ENCODE measurements at places on chromosomes 5 and 9.

DNA sequence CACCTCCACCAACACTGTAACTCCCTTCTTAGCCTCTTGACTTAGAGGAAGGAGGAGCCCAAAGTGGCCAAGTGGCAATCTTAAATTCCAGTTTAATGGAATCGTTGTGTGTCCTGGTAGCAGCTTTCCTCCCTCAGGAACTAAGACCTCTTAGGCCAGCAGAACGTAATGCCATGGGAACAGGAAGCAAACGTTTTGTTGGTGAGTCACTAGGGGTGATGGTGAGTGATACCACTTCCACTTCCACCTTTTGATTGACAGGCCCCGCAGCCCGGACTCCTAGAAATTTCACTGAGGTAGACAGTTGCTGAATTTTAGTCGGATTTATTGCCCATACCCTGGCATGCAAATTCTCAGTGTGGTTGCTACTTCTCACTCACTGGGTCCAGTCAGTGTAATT lies 94.2 kb upstream of the FBN2 start:
- DNase-seq: no peak

GRCh38 chr5:147578228-147579024 lies 68.6 kb upstream of the DPYSL3 start:
- DNase-seq: no peak

- no peak for DNase-seq
These were observed 53.4 kb downstream of the VCAN start for GRCh38 chr5:83524991-83525390.

DNA sequence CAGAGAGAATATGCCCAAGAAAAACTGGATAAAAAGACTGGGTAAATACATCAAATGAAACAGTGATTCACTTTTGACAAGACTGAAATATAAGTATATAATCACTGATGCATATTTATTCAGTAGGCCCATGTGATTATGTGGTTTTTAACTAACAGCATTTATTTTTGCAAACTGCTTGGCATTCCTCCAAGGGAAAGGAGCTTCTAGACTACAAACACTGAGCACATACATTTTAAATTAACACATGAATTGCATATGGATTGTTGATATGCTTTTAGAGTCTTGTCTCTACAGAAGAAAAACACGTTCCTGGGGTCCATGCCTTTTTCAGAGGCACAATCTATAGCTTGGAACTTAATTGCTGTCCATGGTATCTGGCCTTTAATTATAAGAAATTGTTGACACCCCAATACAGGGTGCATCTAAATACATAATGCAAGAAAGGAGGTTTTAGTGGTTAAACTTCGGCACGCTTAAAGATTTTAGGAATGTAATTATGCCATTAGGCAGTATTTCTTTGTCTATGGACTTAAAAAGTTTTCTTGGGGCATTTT lies 6.9 kb upstream of the MEIKIN start:
- DNase-seq: no peak

GRCh38 chr5:93236807-93237421 lies 344.1 kb downstream of the NR2F1-AS1 start:
- DNase-seq: no peak

- no peak for DNase-seq
These were observed 32.7 kb upstream of the ENHO start for GRCh38 chr9:34555500-34555899.

DNA sequence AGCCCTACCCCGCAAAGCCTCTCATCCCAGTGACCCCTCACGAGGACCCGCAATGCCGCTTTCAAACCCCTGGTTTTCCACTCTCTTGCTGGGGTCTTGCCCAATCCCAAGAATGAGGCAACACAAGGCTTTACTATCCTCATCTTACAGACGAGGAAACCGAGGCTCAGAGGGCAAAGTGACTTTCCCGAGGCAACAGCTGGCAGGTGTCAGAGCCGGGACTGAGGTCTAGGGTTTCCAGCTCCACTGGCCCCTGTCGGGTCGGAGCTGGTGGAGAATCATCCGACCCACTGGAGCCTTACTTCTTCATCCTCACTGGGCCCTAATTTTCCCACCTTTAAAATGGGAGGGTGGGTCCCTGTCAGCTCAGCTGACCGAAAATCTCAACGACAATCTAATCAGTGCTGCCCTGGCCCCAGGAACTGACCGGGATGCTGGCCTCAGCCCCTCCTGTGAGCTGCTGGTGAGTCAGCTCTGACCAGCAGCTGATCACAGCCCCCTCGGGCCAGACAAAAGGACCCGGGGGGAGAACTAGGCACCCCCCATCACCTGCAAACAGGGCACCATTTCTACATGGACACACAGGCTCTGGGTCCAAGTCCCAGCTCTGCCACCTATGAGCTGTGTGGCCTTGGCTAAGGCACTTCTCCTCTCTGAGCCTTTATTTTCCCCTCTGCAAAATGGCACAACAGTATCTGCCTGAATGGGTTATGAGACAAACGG lies 72.7 kb upstream of the STXBP1 start:
- no peak for DNase-seq

GRCh38 chr5:146203872-146204192 lies 427 bp downstream of the RBM27 start:
- peak; percentile 30 for DNase-seq

DNA sequence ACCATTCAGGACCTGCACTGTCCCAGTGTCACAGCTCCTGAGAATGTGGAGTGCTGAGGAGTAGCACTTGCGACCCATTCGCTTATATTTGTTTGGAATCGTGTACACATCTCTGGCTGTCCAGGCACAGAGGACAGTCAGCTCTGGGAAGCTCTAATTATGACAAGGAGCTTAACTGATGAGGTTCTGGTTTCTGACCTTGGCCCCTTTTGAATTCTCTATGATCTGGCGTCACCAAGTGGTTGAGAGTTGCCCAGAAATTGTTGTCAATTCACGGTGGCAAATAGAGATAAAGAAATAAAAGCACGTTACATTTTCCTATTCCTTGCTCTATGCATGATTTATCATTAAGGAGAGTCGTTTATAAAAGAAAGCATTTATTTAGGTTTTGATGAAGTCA lies 34.9 kb upstream of the LECT2 start:
- no peak for DNase-seq

GRCh38 chr9:11312966-11313365 lies 700.2 kb upstream of the PTPRD start:
- no peak for DNase-seq

DNA sequence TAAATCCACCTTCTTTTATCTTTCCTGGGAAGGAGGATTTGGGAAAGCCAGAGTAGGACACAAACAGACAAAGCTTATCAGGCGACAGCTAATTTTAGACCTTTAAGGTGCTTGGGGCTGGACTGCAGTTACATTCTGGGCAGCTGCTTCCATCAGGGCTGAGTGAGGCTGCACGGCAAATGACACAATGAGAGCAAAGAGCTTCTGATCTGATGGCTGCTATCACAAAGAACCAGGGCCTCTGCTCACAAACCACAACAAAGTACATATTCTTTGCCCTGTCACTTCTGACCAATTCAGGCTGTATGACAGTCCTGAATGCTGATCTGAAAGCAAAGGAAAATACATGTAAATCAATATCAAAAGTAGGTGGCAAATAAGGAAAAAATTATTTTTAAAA lies 93.1 kb downstream of the MRPS27 start:
- no peak for DNase-seq

DNA sequence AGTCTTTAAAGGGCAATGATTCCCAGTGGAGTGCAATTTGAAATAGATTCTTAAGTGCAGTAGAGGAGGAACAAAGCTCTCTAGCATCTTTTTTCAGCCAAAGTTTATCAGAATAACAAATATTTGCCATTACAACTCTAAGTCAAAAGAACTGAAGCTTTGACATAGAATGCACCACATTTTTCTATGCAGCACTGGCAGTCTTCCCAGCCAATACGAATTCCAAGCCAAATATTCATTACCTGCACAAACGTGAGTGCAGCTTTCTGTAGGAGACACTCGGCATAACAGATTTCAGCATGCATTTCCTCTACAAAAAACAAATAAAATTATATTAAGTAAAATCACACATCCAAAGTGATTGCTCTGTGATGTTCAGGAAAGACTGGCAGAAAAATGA lies 103.4 kb downstream of the TTC39B start:
- DNase-seq: no peak

- DNase-seq: no peak
These were observed 26.5 kb upstream of the ADRB2 start for GRCh38 chr5:148799737-148800527.

DNA sequence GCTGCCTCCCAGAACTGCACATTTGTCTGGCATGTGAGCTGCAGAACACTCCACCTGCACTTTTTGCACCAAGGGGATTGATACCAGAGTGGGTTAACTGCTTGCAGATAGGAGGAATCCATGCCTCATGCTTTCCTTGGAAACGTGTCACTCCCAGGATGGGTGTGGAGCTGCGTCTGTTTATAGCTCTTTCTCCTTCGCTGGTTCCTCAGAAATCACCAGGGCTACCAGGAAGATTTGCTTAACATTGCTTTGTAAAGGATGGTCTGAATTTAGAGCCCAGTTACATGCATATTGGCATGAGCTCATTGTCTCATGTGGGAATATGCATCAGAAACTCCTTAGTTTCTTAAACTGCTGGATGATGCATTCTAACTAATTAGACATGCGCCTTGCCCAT lies 234.6 kb downstream of the GADD45G start:
- no peak for DNase-seq

DNA sequence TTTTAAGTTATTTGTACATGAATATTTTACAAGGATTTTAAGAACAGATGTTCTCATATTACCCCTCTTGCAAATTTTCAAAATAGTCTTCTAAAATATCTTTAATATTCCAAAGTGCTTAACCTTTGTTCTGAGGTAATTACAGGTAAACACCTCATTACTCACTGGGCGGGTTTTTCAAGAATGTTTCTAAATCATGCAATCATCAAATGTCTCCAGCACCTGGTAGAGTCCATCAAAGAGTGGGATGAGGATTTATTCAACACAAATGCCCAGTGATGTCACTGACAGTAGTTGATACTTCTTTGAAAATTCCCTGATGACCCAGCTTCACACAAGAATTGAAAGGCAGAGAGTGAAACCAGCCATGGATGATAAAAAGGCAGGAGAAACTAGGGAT lies 114.4 kb downstream of the SEC61B start:
- DNase-seq: no peak

DNA sequence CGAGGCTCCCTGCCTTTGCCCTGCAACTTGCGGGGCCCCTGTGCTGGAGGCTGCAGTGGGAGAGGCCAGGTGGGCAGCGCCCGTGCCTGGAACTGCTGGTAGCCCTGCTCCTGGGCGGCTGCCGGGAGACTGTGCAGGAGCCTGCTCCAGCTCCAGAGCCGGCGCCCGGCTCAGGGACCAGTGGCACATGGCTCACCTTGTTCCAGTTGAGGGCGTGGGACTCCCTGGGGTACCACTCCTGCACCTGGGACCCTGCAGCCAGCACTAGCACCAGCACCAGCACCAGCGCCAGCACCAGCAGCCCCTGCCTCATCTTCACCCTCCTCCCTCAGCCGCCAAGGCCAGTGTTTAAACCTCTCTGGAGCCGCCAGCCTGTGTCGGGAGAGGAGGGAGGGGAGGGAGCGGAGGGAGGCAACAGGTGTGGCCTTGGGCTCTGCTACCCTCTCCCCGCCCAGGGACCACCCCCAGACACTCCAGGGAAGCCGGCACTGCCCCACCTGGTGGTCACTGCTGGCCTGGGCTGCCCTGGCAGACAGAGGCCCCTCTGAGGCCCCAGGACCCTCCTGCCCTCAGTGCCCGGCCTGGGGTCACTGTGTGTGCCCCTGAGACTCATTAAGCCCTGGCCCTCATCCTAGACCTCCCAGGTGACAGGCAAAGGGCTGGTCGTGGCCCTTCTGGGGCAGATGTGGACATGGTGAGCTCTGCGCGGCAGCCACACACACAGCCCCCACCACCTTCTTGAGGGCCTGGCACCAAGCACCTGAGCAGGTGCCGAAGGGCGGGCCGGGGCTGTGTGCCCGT lies at the start of gene LCN10:
Gene LCN10 (minus strand): TSS at position 350 of the 801 bp plus-strand sequence. CDS start 37 bp downstream, at position 313.
- DNase-seq: no peak

DNA sequence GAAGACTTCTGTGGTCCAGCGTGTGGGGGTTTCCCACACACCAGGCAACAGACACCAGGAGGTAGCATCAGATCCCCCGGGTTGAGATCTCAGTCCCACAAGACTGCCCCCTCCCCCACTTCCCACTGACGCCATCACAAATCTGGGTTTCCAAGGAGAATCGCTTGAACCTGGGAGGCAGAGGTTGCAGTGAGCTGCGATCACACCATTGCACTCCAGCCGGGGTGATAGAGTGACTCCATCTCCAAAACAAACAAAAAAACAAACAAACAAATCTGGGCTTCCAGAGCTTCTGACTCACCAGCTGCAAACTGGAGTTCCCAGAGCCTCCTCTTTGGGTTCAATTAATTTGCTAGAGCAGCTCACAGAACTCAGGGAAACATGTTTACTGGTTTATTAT lies 4.7 kb upstream of the GBGT1 start:
- DNase-seq: no peak

DNA sequence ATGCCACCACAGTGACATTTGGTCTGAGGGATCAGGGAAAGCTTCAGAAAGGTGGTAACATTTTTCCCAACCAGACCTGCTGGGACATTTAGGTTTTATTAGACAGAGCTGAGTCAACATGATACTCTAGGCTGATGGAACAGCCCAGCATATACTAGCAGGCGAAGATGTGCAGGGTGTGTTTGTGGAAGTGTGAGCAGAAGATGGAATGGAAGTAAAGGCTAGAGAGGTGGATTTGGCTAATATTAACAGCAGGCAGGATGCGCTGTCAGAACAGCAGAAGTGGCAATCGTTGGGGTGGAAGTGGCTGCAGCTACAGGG lies 340.6 kb downstream of the ASTN2 start:
- no peak for DNase-seq

GRCh38 chr9:126394802-126395201 lies 68.2 kb downstream of the MVB12B start:
- DNase-seq: no peak

- no peak for DNase-seq
These were observed 86.8 kb downstream of the PTPRD start for GRCh38 chr9:10525972-10526371.

DNA sequence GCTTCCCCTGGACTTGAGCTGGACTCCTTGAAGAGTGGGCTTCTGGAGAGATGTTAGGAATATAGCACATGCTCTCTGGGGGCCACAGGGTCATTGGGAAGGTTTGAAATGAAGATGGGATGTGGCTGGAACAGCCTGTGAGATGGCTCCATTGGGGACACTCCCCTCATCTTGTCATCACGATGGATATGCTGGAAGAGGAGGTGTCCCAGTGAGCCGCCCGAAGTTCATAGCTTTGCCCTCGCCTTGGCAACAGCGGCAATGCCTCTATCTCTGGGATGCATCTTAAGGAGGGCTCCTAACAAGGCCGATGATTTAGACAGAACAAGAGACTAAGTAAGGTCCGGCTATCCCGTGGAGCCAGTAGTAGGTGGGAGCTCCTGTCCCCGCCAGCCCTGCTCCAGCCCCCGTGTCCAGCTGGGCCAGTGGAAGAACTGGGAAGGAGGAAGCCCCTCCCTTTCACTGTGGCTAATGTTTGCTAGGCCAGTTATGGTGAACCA lies 23.9 kb downstream of the AMBP start:
- DNase-seq: no peak

GRCh38 chr9:133429214-133429613 lies 7.0 kb downstream of the ADAMTS13 start:
- DNase-seq: no peak

DNA sequence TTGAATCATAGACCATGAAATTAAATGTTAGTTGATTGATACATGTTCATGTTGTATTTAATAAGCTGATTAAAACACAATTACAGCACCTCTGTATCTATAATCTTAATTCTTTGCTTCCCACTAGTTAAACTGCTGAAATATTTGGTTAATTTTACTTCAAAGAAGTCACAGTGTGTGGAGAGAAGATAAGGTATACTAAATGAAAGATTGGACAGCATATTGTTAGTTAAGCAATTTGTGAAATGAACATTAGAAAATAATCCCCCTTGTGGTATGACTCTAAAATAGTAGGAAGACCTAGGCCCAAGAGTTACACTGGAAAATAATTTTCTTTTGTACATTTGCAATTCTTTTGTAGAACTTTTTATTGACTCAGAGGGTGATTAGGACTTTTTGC lies 30.3 kb downstream of the MAN2A1 start:
- DNase-seq: no peak

Data from activated CD4-positive, alpha-beta T cell treated with anti-CD3 and anti-CD28 coated beads, Interleukin-2, amount 10 ng/mL, durations not matched to agents 7 days and 5 days (primary cell).